ENCODE measurements at places on chromosomes 7 and 10. TPM values are rescaled to one million over a fixed set of nuclear protein-coding genes. Genes with fewer than 3 reads are reported as not detected.

DDIT4 gene
- 100 TPM for total RNA-seq

ARHGAP22 gene
- 5.7 TPM for total RNA-seq

LRRC4 gene
- total RNA-seq: 2.9 TPM

CNPY1 gene
- not detected for total RNA-seq

ZDHHC6 gene
- total RNA-seq: 11.0 TPM

STOX1 gene
- total RNA-seq: 0.47 TPM

MYOF gene
- 14.1 TPM for total RNA-seq

LRMDA gene
- total RNA-seq: 6.1 TPM

ASZ1 gene
- total RNA-seq: not detected

NRCAM gene
- 0.93 TPM for total RNA-seq

CNNM1 gene
- total RNA-seq: 0.79 TPM

PRKCQ gene
- 0.43 TPM for total RNA-seq

YKT6 gene
- total RNA-seq: 43.9 TPM

- DNase-seq: no peak
These were observed 29.2 kb upstream of the AP5Z1 start for GRCh38 chr7:4745971-4746919.

GRCh38 chr10:62895063-62895462 is 78.9 kb upstream of the EGR2 start:
- DNase-seq: no peak

DNA sequence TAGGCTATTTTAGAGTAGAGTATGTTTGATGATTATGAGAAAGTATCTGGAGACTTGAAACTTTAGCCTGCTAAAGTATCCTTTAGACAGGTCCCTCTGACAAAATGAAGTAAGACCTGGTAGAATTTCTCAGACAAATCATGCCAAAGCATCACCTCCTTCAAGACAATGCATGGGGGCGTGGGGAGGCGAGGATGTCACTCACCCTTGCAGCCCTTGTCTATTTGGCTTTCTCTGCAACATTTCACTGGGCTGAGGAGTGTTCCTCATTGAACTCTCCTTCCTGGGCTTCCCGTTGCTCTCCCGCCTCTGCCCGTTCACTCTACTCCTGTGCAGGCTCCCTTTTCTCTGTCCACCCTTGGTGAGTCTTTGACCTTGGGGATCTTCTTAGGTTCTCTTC is 98.5 kb downstream of the JAZF1 start:
- no peak for DNase-seq

DNA sequence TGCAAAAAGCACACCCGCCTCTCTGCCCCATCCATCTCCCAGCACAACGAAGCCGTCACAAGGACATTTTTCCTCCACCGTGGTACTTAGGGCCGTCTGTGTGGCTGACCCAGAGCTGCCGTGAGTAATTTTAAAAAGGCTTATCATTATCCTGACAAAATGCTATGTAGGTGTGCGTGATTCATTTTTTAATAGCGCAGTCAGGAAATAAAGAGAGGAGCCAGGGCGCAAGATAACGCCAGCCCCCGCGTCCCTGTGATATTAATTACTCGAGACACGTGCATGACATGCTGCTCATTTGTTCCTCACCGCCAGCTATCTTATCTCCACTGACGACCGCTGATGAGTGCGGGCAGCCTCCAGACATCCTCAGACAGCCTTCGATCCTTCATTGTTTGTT is 332.7 kb upstream of the PFKP start:
- no peak for DNase-seq

DNA sequence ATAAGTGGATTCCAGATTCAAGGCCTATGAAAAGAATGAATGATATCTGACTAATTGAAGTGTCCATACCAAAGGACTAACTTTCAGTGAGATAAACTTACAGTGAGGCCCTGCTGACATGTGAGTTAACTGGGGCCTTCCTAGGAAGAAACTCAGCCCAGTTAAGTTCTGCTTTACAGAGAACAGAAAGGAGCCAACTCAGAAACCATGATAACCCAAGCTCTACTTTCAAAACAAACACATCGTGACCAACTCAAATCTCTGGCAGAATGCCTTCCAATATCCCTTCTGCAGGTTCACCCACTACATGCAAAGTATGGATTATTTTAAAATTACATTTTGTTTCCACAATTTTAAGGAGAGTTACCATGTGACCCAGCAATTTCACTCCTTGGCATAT is 75.8 kb upstream of the MRLN start:
- no peak for DNase-seq

DNA sequence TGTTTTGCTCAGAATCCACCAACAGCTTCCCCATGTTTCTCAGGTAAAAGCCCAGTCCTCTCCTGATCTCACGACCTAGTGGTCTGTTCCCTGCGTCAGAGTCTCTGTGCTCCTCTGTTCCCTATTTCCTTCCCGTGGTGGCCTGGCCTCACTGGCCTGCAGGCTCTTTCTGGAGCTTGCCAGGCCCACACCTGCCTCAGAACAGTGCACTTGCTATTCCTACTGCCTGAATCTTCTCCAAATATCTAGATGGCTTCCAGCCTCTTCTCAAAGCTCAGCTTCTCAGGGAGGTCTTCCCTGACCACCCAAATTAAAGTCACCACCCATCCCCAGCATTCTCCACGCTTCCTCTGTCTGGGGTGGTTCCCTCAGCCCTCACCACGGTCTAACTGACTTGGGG is 165.3 kb downstream of the USP6NL start:
- no peak for DNase-seq

- DNase-seq: no peak
These were observed 137.4 kb upstream of the RNF32 start for GRCh38 chr7:156503196-156503595.

- DNase-seq: no peak
These were observed 11.5 kb upstream of the MALSU1 start for GRCh38 chr7:23287612-23288011.

DNA sequence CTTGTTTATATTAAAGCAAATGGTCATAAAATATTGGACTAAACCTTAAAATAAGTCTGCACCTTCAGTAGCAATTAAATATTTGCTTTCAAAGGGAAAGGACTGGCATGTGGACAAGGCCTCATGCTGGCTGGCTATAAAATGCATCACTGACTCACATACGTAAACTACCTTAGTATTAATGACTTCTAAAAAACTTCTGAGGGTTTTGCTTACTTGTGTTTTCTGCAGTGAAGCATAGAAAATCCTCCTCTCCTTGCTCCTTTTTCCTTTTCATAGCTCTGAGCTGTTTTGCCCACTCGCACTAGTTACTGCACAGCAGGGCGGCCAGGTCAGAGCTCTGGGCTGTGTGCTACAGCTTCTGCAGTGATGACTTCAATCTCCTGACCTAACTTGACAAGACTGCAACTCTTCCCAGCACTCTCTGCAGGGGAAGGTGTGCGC is 82.3 kb downstream of the CUL2 start:
- no peak for DNase-seq

DNA sequence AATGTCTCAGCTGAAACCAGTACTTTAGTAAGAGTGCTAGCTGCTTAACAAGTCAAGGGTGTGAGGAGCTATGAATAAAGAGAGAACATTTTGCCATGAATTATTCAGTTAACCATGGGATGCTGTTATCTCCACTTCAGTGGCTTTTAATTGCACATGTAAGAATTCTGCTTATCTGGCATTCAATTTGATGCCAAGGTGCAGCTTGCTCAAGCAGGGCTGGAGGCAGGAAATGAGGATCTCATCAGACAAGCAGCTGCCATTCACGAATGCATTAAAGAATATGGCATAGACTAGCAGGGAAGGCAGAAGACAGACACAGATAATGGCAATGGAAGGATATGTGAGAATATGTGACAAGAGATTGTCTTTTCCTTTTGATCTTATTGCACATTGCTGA is 697.8 kb downstream of the NRG3 start:
- no peak for DNase-seq

DNA sequence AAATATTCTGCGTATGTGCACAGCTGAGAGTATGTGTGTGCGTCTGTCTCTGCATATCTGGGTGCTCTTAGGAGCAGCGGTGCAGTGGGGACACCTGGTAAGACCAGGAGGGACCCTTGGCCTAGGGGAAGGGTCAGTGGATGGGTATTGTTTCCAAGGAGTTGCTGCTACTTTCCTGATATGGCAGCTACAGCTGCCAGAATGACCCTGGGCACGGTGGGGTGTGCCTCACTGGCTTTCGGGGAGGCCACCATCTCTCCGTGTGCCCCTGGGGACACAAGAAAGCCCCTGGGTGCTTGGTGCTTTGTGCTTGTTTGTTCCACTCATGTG is 8.6 kb downstream of the PFKFB3 start:
- DNase-seq: no peak

DNA sequence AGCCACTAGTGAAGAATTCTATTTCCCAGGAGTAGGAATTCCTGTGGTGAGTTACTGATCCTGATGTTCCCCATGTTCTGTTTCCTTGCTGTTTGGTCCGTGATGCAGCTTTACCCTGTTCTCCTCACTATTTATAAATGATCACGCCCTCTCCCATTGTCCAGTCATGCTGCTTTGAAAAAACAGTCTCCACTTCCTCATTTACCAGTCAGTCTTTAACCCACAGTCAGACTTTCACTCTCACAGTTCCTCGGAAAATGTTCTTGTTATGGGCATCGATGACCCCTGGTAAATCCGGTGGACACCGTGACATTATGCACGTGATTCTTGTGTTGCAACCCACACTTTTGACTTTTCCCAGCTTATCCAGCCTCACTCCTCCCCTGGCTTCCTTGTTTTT is 14.4 kb downstream of the SCIN start:
- no peak for DNase-seq

- no peak for DNase-seq
These were observed 27.6 kb downstream of the AMZ1 start for GRCh38 chr7:2715341-2716231.

DNA sequence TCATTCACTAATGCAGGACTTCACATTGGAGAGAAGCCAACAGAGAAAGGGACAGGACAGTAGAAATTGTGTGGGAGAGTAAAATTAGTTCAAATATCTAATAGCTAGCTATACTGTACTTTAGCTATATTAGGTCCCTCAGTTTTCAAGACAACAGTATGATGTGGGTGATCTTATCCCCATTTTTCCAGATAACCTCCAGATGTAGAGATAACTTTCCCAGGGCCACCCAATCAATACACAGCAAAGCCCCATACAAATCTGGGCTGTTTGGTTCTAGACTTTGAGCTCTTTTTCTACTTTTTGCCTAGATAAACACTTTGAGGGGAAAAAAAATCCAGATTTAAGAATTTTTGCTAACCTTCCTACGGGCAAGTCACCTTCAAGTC is 482 bp upstream of the CLDN12 start:
- no peak for DNase-seq

- no peak for DNase-seq
These were observed 374.0 kb downstream of the TNS3 start for GRCh38 chr7:47207956-47208355.

- DNase-seq: no peak
These were observed 27.7 kb downstream of the PHTF2 start for GRCh38 chr7:77826300-77826699.

DNA sequence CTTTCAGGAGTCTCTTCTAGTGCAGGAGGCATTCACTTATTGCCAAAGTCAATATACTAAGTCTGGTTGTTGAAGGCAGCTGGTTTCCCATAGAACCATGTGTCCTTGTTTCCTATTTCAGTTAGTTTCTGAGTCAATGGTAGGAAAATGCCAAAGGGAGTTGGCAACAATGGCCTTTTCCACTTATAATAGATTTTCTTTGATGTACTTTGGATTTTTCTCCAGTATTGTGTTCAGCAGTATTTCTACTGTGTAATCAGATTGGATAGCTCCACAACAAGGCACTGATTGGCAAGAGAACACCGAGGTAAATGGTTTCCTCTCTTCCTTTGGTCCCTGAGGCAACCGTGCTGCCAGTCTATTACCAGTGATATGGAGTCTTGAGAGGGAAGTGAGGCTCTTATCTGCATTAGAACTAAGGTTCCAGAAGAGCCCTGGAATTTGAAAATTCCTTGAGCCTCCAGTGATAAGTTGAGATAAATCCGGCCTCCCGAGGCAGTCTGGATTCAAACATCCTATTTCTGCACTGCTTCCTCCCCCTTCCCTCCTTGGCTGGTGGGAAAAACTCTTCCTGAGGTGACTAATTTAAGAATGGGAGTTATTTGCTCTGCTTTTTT is 7.9 kb upstream of the SEPTIN7 start:
- no peak for DNase-seq

DNA sequence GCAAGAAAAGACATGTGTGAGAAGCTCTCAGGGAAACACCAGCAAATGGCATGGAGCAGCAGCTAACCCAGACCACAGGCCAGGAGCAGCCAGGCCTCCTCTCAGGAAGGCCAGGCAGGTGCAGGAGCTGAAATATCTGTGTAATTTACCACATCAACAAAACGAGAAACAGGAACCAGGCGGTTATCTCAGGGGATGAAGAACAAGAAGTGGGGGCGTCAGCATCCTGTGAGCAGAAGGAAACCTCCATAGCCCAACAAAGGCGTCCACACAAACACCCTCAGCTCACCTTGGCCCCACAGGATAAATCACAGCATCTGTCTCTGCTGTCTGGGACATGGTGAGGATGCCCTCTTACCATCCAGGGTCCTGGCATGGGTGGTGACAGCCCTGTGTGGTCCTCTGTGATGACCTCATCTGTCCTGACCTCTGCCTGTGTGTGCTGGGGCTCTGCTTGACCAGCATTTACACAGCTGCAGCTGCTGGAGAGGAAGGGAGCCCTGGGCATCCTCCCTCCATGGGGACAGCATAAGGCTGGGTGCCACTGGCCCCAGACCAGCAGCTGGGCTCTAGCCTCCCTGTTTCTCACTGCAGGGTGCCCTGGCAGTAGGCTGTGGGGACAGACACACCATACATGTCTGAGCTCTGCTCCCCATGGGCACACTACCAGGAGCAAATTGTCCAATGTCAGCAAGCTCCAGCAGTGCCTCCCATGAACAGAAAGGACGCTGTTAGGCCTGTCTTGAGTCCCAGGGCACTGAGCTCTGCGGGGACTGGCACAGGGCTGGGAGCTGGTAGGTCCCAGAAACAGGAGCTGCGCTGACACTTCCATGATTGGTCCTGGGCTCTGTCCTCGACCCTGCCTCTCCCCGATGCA is 34.6 kb downstream of the ANXA8 start:
- DNase-seq: no peak

- DNase-seq: no peak
These were observed 647 bp downstream of the PLAU start for GRCh38 chr10:73911553-73912004.

GRCh38 chr10:63972949-63973827 is 452.0 kb downstream of the REEP3 start:
- no peak for DNase-seq

DNA sequence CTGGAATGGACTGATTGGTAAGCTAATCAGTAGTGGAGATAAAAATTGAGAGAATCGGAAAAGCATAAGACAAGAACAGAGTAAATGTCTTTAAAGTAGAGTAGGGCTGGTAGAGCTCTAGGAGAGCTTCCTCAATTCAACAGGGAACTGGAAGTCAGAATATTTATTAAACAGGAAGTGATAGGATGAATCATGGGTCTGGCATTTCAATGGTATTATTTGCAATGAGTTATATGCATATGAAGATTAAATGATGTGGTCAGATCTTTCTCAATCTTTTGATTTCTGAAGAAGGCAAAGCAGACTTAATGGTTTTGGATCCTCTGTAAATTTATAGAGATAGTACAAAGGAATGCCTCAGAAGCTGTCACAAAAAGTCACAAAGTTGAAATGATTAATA is 349.0 kb downstream of the HPSE2 start:
- no peak for DNase-seq
